Liver (tissue), 10 donors: ENCODE measurements at places on chromosomes 7 and 10. TPM values are rescaled to one million over a fixed set of nuclear protein-coding genes. Genes with fewer than 3 reads are reported as not detected.

DNA sequence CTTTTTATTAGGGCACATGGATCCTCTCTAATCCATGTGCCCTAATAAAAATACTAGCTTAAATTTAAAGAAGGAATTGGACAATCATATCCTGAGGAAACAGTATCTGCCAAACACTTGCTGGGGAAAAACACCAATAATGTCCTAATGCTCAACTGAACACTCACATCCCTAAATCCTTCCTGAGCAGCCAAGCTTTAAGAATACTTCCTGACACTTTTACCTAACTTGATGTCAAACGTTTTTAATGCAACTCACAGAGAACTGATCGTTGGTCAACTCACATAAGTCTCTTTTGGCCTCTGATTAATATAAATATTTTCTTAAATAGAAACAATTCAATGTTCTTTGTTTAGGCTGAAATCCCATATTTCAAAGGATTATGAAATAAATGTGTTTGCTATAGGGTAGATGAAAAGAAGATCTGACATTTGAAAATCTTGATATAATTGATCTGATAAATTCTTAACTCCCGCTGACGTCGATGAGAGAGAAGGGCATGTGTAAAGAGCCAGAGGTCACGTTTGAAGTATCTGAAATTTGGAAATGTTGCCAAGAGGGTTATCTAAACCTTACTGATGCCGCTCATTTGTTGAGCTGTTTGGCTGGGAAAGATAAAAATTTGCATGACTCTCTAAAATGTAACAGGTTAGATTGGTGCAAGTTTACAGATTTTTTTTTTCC lies 122.8 kb upstream of the RHOBTB1 start:
- no peak overlapping the region for H3K27ac ChIP-seq
- no peaks in the 10 kb centered on the region for H3K27me3 ChIP-seq
- H3K4me1 ChIP-seq: peaks cover 23% of the 10 kb centered on the region
- H3K4me3 ChIP-seq: no peak overlapping the region
- no peak for DNase-seq

DNA sequence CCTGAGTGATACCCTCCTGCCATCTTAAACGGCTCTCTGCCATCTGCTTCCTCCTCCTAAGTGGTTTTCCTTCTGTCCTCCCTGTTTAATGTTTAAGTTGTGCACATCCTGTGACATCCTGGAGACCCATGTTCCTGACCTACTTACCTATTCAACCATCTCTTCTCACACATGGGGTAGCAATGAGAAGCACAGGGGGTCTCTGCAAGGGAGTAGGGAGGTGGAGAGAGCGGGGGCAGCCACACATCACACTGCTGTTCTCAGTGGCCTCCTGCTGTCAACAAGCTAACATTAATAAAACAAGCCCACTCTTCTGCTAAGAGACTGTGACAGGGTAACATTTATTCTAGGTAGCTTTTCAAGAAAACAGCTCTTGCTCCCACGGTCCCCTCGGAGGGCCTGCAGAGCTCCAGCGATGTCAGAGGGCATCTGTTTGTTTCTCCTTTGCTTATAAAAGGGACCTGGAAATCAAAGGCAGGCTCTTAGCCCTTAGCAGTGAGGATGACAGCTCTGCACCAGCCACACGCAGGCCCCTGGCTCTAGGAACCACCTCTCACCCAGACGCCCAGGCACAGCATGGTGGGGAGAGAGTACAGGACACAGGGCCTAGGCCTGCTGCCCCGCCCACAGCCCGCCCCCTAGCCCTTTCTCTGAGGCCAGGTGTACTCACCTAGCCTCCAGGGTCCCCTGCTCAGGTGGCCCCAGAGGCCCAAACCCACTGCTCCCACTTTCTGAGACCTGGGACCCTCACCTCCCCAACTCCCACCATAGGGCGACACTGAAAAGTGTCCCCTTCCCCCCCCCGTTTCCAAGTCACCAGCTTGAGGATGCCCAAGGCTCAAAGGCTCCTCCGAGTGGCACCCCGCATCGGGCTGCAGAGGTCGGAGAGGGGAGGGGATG lies 943 bp upstream of the SLC18A2 start:
- peaks cover 9% of the 10 kb centered on the region for H3K4me1 ChIP-seq
- DNase-seq: no peak
- no peaks in the 10 kb centered on the region for H3K36me3 ChIP-seq
- no peaks in the 10 kb centered on the region for H3K27me3 ChIP-seq

GRCh38 chr10:70830164-70830563 lies 14.4 kb downstream of the SGPL1 start:
- H3K4me3 ChIP-seq: no peak overlapping the region
- H3K4me1 ChIP-seq: peaks cover 14% of the 10 kb centered on the region
- peaks cover 4% of the 10 kb centered on the region for H3K36me3 ChIP-seq
- DNase-seq: no peak
- no peak overlapping the region for H3K27ac ChIP-seq

DNA sequence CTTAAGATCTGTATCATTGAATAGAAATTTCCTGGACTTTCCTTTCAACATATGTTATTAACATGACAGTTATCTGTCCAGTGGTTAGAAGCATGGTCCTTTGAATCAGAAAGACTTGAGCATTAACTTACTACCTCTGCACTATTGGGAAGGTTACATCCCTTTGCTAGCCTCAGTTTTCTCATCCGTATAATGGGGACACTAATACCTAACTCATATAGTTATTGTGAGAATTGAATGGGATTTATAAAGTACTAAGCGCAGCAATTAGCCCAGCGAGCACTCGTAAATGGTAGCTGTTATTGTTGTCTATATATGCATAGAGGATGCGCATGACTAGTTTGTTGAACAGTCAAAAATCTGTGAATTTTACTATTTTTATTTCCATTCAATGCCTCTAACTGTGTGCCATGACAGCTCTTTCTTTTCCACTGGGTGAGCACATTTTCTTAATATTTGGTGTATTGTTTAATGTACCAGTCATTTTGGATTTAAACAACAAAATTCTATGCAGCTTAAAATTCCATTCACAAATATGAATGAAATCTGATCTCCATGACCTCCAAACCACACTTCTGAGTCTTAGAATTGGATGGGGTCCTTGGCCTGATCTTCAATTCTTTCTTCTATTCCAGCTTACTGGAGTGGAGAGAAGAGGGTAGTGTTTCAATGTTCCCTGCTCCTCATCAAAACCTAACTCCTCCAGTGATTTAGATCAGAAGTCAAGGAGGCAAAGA lies 65.0 kb downstream of the CACNB2 start:
- no peak for DNase-seq
- no peak overlapping the region for H3K27ac ChIP-seq
- H3K27me3 ChIP-seq: peaks cover 11% of the 10 kb centered on the region
- H3K4me3 ChIP-seq: no peak overlapping the region
- H3K4me1 ChIP-seq: no peaks in the 10 kb centered on the region
- no peaks in the 10 kb centered on the region for H3K36me3 ChIP-seq

DNA sequence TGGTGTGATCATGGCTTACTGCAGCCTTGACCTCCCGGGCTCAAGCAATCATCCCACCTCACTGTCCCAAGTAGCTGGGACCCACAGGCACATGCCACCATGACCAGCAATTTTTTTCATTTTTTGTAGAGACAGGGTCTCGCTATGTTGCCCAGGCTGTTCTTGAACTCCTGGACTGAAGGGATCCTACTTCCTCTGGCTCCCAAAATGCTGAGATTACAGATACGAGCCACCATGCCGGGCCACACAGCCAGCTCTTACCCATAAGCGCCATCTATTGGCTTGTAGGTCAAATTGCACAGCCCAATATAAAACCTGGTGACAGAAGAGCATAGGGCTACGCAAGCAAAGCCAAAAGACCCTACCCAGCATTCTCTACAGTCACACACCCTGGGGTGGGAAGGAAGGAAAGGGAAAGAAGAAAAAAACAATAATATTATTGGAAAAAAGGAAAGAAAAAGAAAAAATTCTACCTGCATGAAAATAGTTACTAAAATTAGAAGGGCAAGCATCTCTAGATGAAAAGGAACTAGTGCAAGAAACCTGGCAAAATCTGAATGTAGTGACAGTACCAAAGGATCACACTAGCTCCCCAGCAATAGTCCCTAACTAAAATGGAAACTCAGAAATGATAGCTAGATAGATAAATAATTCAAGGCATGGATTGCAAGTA lies 29.4 kb upstream of the AMPH start:
- no peak for DNase-seq
- no peak overlapping the region for H3K4me3 ChIP-seq
- no peaks in the 10 kb centered on the region for H3K27me3 ChIP-seq
- H3K36me3 ChIP-seq: no peaks in the 10 kb centered on the region

Gene CCL26
- not detected for total RNA-seq

- H3K4me3 ChIP-seq: no peak overlapping the region
- peak overlapping the region; percentile 49 for H3K27ac ChIP-seq
- H3K36me3 ChIP-seq: no peaks in the 10 kb centered on the region
- no peak for DNase-seq
Measured at GRCh38 chr10:119340893-119341458, 133.6 kb downstream of the GRK5 start.

DNA sequence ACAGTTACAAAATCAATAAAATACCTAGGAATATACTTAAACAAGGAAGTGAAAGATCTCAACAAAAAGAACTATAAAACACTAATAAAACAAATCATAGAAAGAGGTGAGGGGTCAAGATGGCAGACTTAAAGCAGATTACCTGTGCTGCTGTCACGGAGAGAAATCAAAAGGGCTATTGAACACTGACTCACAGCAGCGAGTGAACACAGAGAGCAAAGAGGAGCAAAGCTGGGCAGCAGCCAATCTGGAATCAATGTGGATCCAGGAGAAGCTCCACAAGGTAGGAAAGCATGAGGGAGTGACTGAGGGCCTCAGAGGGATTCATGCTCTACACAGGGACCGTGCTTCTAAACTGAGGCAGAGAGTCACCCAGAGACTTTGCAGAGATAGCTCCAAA lies 562.0 kb upstream of the SEMA3D start:
- H3K4me1 ChIP-seq: no peaks in the 10 kb centered on the region
- no peak overlapping the region for H3K4me3 ChIP-seq
- H3K27me3 ChIP-seq: no peaks in the 10 kb centered on the region
- H3K27ac ChIP-seq: no peak overlapping the region

GRCh38 chr7:137983323-137984008 lies 18.4 kb downstream of the CREB3L2 start:
- no peak overlapping the region for H3K4me3 ChIP-seq
- H3K36me3 ChIP-seq: no peaks in the 10 kb centered on the region
- H3K27me3 ChIP-seq: no peaks in the 10 kb centered on the region
- H3K27ac ChIP-seq: no peak overlapping the region
- DNase-seq: no peak

DNA sequence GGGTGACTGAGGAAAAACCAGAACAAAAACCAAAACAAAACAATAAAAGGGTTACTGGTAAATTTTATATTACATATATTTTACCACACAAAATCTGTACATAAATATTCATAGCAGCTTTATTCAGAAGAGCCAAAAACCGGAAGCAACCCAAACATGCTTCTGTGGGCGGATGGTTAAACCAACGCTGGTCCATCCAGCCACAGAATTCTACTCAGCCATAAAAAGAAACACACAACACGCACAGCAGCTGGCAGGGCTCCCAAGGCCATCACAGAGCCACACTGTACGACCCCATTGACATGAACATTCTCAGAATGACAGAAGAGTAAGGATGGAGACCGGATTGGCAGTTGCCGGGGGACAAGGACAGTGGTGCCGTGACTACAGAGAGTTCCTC lies 83.6 kb downstream of the PROSER2 start:
- H3K4me3 ChIP-seq: no peak overlapping the region
- DNase-seq: no peak
- H3K36me3 ChIP-seq: no peaks in the 10 kb centered on the region
- no peaks in the 10 kb centered on the region for H3K27me3 ChIP-seq

- no peak overlapping the region for H3K4me3 ChIP-seq
- no peak overlapping the region for H3K27ac ChIP-seq
- no peak for DNase-seq
- no peaks in the 10 kb centered on the region for H3K36me3 ChIP-seq
- no peaks in the 10 kb centered on the region for H3K4me1 ChIP-seq
Measured at GRCh38 chr7:112509402-112509801, 28.6 kb downstream of the LSMEM1 start.

Gene LEP
- total RNA-seq: not detected

DNA sequence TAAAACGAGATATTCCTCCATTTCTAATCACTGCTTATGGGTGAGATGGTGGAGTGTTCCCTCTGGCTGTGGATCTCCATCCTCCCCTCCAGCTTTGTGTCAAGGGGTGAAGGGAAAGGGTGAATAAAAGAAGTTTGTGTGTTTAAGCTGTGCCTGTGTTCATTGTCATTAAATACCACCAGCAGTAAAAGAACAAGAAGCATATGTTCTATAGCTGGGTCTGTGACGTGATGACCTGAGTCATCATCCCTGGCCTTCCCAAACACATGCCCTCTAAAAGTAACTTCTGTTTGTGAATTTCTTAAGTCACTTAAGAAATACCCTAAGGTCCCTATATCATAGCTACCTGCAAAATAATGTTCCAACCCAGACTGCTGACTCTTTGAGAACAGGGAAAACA lies 104.9 kb downstream of the PPP1R17 start:
- no peaks in the 10 kb centered on the region for H3K36me3 ChIP-seq
- no peak overlapping the region for H3K27ac ChIP-seq
- peaks cover 3% of the 10 kb centered on the region for H3K27me3 ChIP-seq

Gene TMEM273
- 3.3 TPM for total RNA-seq

DNA sequence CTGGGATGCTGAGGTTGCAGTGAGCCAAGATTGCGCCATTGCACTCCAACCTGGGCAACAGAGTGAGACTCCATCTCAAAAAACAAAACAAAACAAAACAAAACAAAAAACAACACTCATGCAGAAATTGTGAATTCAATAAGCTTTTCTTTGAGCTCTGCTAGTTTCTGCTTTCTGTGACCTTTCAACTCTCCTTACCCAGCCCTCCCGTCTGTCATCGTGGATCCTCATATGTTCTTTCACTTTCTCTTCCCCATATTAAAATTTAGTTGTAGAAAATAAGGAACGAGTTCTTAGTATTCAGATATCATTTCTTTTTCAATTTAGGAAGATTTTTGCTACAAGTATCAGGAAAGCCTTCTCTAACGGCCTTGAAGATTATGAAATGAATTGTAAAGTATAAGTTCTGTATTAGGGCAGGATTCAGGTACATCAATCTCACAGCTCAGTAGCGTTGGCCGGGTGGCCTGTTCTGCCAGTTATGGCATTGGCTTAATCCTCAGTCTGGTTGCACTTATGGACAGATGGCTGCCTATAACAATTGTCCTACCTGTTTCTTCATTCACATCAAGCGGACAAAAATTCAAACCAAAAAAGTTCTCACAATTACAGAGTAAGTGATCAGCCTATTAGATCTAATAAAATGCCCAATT lies 1167.0 kb downstream of the SORCS3 start:
- no peak for DNase-seq
- H3K4me3 ChIP-seq: no peak overlapping the region
- no peaks in the 10 kb centered on the region for H3K27me3 ChIP-seq
- H3K4me1 ChIP-seq: no peaks in the 10 kb centered on the region
- no peak overlapping the region for H3K27ac ChIP-seq

DNA sequence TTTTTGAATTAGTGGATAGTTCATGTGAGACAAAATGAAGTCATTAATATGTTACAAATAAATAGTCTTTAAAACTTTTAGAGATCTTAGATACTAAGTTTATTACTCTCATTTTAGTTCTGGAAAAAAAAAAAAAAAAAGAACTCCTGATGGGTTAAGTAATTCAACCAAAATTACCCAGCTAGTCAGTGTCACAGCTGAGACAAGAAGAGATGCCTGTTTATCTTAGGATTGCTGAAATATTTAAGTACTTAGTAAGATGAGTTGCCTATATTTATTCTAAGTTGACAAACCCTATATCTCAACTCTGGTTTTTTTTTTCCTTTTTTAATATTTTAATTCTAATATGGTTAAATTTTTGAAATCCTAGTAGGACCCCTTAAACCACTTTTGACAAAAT lies 781.0 kb upstream of the LRRN3 start:
- H3K27me3 ChIP-seq: no peaks in the 10 kb centered on the region
- no peak overlapping the region for H3K27ac ChIP-seq
- no peaks in the 10 kb centered on the region for H3K4me1 ChIP-seq
